ENCODE measurements at places on chromosomes 4 and X.
A peak's percentile ranks its signal among the peaks of the same experiment; 100 is the strongest.

GRCh38 chr4:141971869-141972268 lies 335.5 kb downstream of the IL15 start:
- no peak for DNase-seq

- no peak for DNase-seq
Measured at GRCh38 chr4:41362621-41363383, 106.1 kb downstream of the UCHL1 start.

DNA sequence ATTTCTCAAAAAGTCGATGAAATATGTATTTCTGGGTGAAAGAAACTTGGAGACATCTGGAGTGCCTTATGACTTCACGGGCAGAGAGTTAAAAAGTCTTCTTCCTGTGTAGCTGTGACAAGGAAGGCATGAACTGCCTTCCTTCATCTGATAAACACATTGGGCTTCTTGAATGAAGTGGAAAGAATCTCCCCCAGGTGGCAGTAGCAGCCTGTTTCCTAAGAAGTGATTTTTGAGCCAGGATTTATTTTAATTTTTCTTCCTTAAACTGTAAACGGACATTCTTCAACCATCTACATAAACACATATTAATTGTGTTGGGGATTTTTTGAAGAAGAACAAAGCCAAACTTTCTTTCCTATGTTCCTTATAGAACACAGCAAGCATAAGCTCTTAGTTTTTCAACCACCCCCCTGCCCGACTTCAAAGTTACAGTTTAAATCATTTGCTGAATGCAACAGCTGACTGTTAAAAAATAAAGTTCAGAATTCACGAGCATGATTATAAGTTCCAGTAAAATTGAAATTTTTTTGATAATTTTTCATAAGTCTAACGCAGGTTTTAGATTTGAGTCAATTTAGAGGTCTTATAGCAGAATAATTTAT lies 980 bp upstream of the GIMD1 start:
- DNase-seq: peak; percentile 58

- DNase-seq: no peak
Measured at GRCh38 chrX:150312931-150313330, 50.2 kb upstream of the MAMLD1 start.

GRCh38 chr4:127446427-127446885 lies 186.3 kb upstream of the INTU start:
- no peak for DNase-seq

GRCh38 chrX:7985568-7985967 lies 58.4 kb upstream of the PNPLA4 start:
- no peak for DNase-seq

Measured in cerebellar cortex (tissue), 1 donor.